Hepatic stellate cell (primary cell): ENCODE measurements at places on chromosomes 4 and X.

DNA sequence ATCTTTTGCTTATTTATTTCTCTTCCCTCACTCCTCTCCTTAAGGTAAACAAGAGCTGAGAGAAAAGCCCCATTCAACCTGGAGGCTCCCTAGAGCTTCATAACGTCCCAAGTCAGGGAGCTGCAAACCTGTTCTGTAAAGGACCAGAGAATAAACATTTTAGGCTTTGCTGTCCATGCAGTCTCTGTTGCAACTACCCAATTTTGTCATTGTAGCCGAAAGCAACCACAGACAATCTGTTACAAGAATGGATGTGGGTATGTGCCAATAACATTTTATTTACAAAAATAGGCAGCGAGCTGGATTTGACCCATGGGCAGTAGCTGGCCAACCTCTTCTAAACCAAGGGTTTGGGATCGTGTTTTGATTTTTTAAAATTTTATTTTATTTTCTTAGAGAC, 71.3 kb upstream of the TBL1X start:
- no peak for DNase-seq

DNA sequence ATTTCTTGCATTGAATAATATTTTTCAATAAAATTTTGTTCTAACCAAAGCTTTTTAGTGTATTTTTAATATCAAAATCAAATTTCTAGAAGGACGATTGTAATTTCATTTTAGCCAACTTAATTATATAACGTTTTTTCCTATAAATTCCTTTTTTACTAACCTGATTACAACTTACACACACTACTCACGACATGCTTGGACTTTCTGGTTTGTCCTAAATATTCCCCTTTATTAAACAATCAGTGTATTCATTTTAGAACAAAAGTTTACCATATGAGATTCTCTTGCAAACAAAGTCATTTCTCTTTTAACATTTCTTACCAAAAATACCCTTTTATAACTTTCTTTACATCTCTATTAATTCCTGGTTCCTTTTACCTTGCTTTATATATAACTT, 173.7 kb downstream of the PWWP3B start:
- no peak for DNase-seq

GRCh38 chrX:118225711-118226428, 109.3 kb upstream of the KLHL13 start:
- no peak for DNase-seq

- no peak for DNase-seq
Measured at GRCh38 chr4:55125087-55125721, at the start of gene KDR. TSS of gene KDR (minus strand) at chr4:55125595. CDS start at chr4:55125293, 302 bp downstream.

- peak; percentile 88 for DNase-seq
Measured at GRCh38 chr4:185112104-185112503, 31.0 kb upstream of the SLC25A4 start.

DNA sequence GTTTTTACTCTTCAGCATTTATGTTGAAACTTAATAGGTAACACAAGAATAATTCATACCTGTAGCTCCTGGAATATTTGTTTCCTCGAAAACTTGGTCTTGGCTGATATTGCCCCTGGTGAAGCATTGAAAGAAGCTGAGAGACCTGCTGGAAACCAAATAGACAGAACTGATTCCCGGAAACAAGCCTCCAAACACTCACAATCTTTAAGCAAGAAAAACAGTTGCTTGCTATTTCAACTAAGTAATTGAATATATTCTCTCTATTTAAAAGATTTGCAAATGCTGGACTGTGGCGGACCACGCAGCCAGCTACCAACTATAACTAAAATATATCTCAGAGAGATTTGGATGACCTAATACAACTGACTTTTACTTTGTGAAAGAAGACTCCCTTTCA, 3.6 kb downstream of the PCDH18 start:
- DNase-seq: no peak

GRCh38 chr4:78544678-78545077, 6.9 kb upstream of the ANXA3 start:
- no peak for DNase-seq

DNA sequence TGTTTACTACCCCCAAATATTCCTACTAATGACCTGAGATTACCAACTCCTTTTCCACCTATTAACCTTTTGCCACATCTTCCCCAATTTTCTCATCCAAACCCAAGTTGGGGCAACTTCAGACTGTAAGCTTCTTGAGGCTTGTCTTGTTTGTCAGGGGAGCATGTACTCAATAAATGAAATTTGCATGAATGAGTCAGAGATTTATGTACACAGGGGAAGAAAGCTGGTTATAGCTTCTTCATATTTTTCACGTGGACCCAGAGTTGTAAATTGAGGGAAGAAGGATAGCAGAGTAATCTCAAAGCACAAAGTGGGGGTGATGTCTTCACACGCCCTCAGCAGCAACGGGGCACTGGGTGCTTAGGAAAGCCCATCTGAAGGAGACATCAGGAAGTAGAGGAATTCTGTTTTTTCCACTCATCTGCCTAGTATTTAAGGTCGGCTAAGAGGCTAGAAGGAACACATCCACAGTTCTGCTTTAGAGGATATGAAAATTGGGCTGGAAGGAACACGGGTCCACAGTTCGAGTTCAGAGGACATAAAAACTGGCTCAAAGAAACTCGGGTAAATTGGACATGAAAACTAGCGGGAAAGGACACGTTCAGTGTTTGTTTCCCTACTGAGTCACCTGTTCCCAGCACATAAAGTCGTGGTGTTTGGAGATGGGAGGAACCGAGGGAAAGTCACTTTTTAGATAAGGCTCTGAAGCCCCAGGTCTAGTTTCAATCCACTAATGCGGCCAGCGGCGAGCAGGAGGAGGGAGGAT, 696 bp upstream of the CA5B start:
- no peak for DNase-seq

GRCh38 chr4:38076153-38076669, 116.0 kb downstream of the PTTG2 start:
- DNase-seq: no peak

GRCh38 chr4:126916626-126917140, 716.1 kb upstream of the INTU start:
- no peak for DNase-seq

GRCh38 chrX:147981038-147981752, at the start of gene FMR1NB:
TSS of gene FMR1NB (plus strand) at chrX:147981337. CDS start at chrX:147981403, 66 bp downstream.
- DNase-seq: no peak
